Spinal cord (tissue), 10 donors: ENCODE measurements at places on chromosomes 2 and 18. TPM values are rescaled to one million over a fixed set of nuclear protein-coding genes. Genes with fewer than 3 reads are reported as not detected.

Gene CHST9
- total RNA-seq, result 6.1 TPM

Gene RGPD3
- 0.50 TPM for total RNA-seq

Gene MTX2
- 34.1 TPM for total RNA-seq

Gene DIS3L2
- 29.8 TPM for total RNA-seq

- H3K27ac ChIP-seq, result no peak overlapping the region
- DNase-seq, result no peak
- H3K4me3 ChIP-seq, result no peak overlapping the region
- no peaks in the 10 kb centered on the region for H3K27me3 ChIP-seq
- H3K4me1 ChIP-seq, result no peaks in the 10 kb centered on the region
- no peaks in the 10 kb centered on the region for H3K36me3 ChIP-seq
These were observed 162.2 kb upstream of the TACR1 start for GRCh38 chr2:75361486-75361885.

DNA sequence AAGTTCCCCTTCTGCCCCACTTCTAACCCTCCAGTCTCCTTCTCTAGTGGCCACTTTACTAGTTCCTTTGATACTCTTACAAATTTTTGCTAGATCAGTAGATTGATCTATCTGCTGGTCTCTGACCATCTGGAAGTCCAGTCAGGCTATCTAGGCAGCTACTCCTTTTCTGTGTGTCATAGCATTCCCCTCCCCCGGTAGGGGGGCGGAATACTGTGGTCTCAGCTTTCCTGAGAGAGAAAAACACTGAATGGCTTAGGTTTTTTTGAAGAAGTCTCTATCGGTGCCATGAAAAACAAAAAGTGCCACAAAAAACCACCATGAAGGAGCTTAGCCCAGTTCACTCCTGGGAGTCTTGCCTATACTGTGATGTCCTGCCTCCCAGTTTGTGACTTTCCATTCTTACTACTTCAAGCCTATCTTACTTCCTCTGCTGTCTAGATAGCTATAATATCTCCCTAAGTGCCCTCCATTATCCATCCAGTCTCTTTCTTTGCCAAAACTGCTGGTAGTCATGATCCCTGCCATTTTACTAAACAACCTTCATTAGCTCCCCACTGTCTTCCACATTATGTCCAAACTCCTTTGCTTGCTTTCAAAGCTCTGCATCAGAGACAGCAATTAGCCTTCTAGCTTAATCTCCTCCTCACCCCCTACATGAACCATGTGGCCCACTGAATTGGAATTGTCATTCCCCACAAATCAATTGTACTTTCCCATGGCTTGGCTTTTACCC is 29.9 kb downstream of the TPGS2 start:
- H3K36me3 ChIP-seq, result peaks cover 15% of the 10 kb centered on the region
- DNase-seq, result no peak
- no peak overlapping the region for H3K4me3 ChIP-seq
- no peak overlapping the region for H3K27ac ChIP-seq
- H3K4me1 ChIP-seq, result no peaks in the 10 kb centered on the region
- no peaks in the 10 kb centered on the region for H3K27me3 ChIP-seq

- no peaks in the 10 kb centered on the region for H3K4me1 ChIP-seq
- H3K4me3 ChIP-seq, result no peak overlapping the region
- H3K36me3 ChIP-seq, result no peaks in the 10 kb centered on the region
- DNase-seq, result no peak
- H3K27ac ChIP-seq, result no peak overlapping the region
- no peaks in the 10 kb centered on the region for H3K27me3 ChIP-seq
These were observed 153.7 kb upstream of the SERTAD2 start for GRCh38 chr2:64807417-64807816.

DNA sequence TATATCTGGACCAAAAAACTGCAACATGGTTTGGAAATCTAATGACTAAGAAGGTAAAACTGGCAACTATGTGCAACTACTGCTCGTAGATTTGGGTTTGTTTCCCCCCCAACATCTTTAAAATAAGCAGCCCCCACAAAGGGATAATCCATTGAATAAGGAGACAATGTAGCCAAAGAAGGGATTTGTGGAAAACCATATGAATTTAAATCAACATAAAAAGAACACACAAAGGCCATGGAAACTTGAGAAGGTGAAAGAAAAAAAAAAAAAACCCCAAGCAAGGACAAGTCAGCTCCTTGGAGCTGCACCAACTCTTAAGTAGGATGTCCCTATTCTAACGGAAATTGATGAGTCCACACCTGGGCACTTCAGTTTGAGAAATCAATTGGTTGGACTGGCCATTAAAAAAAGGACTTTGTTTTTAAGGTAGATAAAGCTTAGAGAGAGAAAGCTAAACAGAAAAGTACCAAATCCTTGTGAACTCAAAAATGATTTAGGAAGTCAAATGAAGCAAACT is 53.7 kb upstream of the ST8SIA5 start:
- no peak overlapping the region for H3K4me3 ChIP-seq
- H3K27ac ChIP-seq, result no peak overlapping the region
- DNase-seq, result no peak
- H3K36me3 ChIP-seq, result no peaks in the 10 kb centered on the region

- H3K27ac ChIP-seq, result no peak overlapping the region
- H3K4me3 ChIP-seq, result no peak overlapping the region
These were observed 140.6 kb downstream of the FAM124B start for GRCh38 chr2:224261326-224261725.

DNA sequence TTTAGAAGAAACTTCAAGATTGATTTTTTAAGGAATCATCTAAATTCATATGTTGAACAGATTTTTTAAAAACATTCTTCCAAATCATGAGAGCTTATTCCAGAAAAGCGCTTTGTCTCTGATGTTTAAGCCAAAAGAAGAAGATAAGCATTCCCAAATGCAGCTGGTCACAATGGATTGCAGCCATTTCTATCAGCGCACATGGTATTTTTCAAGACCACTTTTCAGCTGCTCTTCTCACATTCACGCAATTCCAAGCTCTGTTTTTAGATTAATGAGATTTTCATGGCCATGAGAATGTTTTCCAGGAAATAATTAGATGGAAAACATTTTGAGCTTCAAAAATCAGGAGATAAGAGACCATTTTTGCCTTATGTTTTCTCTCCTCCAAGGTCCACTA is 8.7 kb downstream of the OSBPL1A start:
- no peak overlapping the region for H3K4me3 ChIP-seq
- DNase-seq, result no peak
- H3K27ac ChIP-seq, result no peak overlapping the region

GRCh38 chr2:140136861-140137260 is 1356.7 kb upstream of the NXPH2 start:
- peak; percentile 41 for DNase-seq
- no peak overlapping the region for H3K27ac ChIP-seq
- H3K36me3 ChIP-seq, result no peaks in the 10 kb centered on the region
- H3K4me3 ChIP-seq, result no peak overlapping the region
- no peaks in the 10 kb centered on the region for H3K4me1 ChIP-seq
- H3K27me3 ChIP-seq, result no peaks in the 10 kb centered on the region

DNA sequence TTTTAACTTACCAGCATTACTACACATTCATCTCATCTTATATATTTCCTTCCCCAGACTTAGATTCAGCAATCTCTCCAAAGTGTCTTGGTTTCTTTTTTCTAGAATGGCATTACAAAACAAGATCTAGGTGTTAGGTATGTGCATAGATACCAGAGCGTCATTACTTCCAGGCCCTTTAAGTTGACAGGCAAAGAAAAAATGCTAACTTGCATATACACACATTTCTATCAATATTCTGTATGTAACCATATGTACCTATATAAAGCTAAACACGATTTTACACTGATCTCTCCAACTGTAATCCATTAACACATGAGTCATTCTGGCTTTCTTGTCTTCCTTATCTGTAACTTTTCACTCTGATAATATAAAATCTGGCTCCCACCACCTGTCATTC is 503.8 kb upstream of the NRXN1 start:
- H3K4me1 ChIP-seq, result no peaks in the 10 kb centered on the region
- DNase-seq, result no peak
- no peaks in the 10 kb centered on the region for H3K36me3 ChIP-seq
- no peaks in the 10 kb centered on the region for H3K27me3 ChIP-seq
- no peak overlapping the region for H3K27ac ChIP-seq

GRCh38 chr2:145692971-145693478 is 1173.1 kb upstream of the ZEB2 start:
- no peaks in the 10 kb centered on the region for H3K27me3 ChIP-seq
- H3K36me3 ChIP-seq, result no peaks in the 10 kb centered on the region
- no peak for DNase-seq
- no peaks in the 10 kb centered on the region for H3K4me1 ChIP-seq

- H3K4me1 ChIP-seq, result peaks cover 5% of the 10 kb centered on the region
- no peak for DNase-seq
- no peak overlapping the region for H3K4me3 ChIP-seq
- peaks cover 3% of the 10 kb centered on the region for H3K36me3 ChIP-seq
These were observed 7.4 kb downstream of the NAB1 start for GRCh38 chr2:190656301-190656700.
